ENCODE measurements at places on chromosomes 6 and 20. TPM values are rescaled to one million over a fixed set of nuclear protein-coding genes. Genes with fewer than 3 reads are reported as not detected.

The SLC17A2 gene
- total RNA-seq: not detected

The RNF5 gene
- total RNA-seq: 126 TPM

The LAMA4 gene
- total RNA-seq: 1.0 TPM

DNA sequence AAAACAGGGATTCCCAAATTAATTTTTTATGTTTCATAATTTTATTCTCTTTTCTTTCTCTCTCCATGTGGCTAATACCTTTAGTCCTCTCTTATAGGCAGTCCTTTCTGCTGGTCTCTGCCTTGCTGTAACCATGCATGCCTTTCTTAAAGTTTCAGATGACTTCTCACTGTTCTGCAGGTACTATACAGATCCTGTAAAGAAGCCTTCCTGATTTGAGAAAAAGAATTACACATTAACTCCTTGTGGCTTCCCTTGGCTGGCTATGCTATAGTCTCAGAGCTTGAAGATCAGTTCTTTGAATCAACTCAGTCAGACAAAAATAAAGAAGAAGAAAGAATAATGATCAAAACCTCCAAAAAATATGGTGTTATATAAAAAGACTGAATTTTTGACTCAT, 7.3 kb upstream of the GPR63 start:
- no peaks in the 10 kb centered on the region for H3K4me1 ChIP-seq
- no peak overlapping the region for H3K4me3 ChIP-seq
- H3K36me3 ChIP-seq: no peaks in the 10 kb centered on the region

The PDSS2 gene
- total RNA-seq: 12.2 TPM

- no peak for DNase-seq
- no peaks in the 10 kb centered on the region for H3K4me1 ChIP-seq
- no peak overlapping the region for H3K27ac ChIP-seq
- H3K36me3 ChIP-seq: no peaks in the 10 kb centered on the region
- H3K27me3 ChIP-seq: no peaks in the 10 kb centered on the region
Observed at GRCh38 chr6:134614606-134615485, 296.9 kb upstream of the SGK1 start.

DNA sequence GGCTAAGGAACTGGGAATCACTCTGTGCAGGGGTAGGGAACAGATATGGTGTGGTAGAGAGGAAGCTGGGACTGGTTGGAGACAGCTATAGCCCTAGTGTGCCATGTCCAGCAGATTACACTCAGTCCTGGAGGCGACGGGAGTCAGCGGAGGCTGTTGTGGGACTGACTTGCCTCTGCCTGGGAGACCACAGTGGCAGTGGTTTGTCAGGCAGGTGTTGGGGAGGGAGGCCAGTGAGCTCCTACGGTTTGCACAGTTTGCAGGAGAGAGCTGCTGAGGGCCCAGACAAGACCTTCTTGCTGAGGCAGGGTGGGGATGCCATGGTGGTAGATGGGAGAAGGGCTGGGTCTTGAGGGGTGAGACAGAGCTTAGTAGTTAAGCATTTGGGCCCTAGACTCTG, 4.9 kb downstream of the PLCG1 start:
- no peak overlapping the region for H3K4me3 ChIP-seq
- peaks cover 8% of the 10 kb centered on the region for H3K36me3 ChIP-seq
- no peak for DNase-seq
- H3K27me3 ChIP-seq: no peaks in the 10 kb centered on the region
- H3K4me1 ChIP-seq: peaks cover 16% of the 10 kb centered on the region
- H3K27ac ChIP-seq: no peak overlapping the region

- H3K4me3 ChIP-seq: no peak overlapping the region
- H3K27me3 ChIP-seq: no peaks in the 10 kb centered on the region
- no peak overlapping the region for H3K27ac ChIP-seq
- no peak for DNase-seq
Observed at GRCh38 chr6:30985490-30985889, 2.0 kb downstream of the MUC21 start.

The BPIFB2 gene
- total RNA-seq: not detected

The PSORS1C2 gene
- total RNA-seq: 0.31 TPM

The OOEP gene
- total RNA-seq: not detected

GRCh38 chr6:154466971-154467679, 43.4 kb downstream of the CNKSR3 start:
- H3K4me1 ChIP-seq: no peaks in the 10 kb centered on the region
- H3K27me3 ChIP-seq: no peaks in the 10 kb centered on the region
- no peak overlapping the region for H3K4me3 ChIP-seq

- peaks cover 4% of the 10 kb centered on the region for H3K4me1 ChIP-seq
- H3K27me3 ChIP-seq: no peaks in the 10 kb centered on the region
- no peak overlapping the region for H3K27ac ChIP-seq
Observed at GRCh38 chr20:24991897-24992486, 559 bp downstream of the APMAP start.

DNA sequence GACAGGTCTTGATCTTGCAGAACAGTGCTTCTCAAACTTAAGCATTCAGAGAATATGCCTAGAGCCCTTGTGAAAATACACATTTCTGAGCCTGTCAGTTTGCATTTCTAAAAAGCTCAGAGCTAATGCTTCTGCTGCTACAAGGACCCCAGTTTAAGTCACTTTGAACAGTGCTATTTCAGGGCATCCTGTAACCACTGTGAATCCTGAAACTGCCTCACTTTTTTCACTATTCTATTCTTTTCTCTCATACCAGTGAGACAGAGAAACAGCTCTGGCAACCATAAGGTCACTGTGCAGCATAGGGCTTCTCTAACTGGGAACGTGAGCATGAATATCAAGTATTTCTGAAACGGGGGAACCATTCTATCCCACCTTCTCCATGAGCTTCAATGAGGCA, 51.2 kb downstream of the LGSN start:
- no peaks in the 10 kb centered on the region for H3K4me1 ChIP-seq
- no peaks in the 10 kb centered on the region for H3K36me3 ChIP-seq
- no peak overlapping the region for H3K4me3 ChIP-seq
- H3K27ac ChIP-seq: no peak overlapping the region

GRCh38 chr6:90190131-90190530, 106.5 kb downstream of the BACH2 start:
- H3K4me1 ChIP-seq: no peaks in the 10 kb centered on the region
- H3K36me3 ChIP-seq: no peaks in the 10 kb centered on the region
- no peak overlapping the region for H3K27ac ChIP-seq
- H3K27me3 ChIP-seq: no peaks in the 10 kb centered on the region
- H3K4me3 ChIP-seq: no peak overlapping the region
- DNase-seq: no peak

The TAF8 gene
- total RNA-seq: 32.9 TPM

DNA sequence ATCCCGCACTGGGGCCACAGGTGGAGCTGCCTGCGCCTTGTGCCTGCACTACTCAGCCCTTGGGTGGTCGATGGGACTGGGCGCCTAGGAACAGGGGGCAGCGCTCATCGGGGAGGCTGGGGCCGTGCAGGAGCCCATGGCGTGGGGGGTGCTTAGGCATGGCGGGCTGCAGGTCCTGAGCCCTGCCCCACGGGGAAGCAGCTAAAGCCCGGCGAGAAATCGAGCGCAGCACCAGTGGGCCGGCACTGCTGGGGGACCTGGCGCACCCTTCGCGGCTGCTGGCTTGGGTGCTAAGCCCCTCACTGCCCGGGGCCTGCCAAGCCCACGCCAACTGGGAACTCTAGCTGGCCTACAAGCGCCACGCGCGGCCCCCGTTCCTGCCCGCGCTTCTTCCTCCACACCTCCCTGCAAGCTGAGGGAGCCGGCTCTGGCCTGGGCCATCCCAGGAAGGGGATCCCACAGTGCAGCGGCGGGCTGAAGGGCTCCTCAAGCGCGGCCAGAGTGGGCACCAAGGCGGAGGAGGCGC, 5.8 kb downstream of the HIVEP1 start:
- H3K4me3 ChIP-seq: no peak overlapping the region
- H3K36me3 ChIP-seq: peaks cover 55% of the 10 kb centered on the region
- no peak overlapping the region for H3K27ac ChIP-seq
- H3K4me1 ChIP-seq: no peaks in the 10 kb centered on the region
- no peak for DNase-seq

DNA sequence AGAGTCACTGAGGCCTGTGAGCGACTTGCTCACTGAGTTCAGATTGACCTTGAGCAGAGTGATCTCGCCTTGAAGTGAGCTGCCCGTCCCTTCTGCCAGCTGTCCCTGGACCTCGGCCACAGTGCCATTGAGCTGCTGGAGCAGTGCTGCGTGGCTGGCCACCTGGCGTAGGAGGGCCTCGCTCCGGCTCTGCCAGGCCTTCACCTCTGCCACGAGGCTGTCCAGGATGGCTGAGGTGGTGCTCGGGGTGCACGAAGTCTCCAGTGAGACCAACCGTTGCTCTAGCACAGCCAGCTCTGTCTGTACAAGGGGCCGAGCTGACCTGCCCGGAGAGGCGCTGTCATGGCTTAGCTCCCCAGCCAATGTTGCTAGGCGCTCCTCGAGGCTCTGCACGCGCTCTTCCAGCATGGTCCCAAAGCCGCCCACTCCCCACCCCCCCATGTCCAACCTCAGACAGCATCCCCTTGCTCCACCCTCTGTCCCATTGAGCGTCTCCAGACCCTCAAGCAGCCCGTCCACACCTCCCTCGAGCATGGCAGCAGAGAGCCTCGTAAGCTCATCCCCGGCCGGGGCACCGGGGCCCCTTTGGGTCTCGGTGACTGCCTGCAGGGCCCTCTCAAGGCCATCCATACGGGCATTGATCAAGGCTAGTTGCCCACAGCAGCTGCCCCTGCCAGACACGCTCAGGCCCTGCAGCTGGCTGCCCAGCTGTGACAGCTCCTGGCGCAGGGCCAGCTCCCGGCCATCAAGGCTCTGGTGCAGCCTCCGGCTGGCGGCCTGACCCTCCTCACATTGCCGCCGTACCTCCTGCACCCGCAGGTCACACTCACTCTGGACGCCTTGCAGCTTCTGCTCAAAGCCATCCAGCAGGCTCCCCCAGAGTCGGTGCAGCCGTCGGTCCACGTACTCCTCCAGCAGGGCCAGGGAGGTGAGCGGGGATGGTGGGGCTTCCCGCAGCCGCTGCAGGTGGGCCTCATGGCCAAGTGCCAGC, 4.6 kb downstream of the EMILIN3 start:
- H3K4me3 ChIP-seq: no peak overlapping the region
- no peaks in the 10 kb centered on the region for H3K36me3 ChIP-seq
- peaks cover 7% of the 10 kb centered on the region for H3K27me3 ChIP-seq
- no peak overlapping the region for H3K27ac ChIP-seq

GRCh38 chr6:132797951-132798868, at the start of gene SLC18B1:
Gene SLC18B1, minus strand, starts transcription at chr6:132798637. Its CDS starts 181 bp downstream, at chr6:132798456.
- H3K27me3 ChIP-seq: no peaks in the 10 kb centered on the region
- peaks cover 14% of the 10 kb centered on the region for H3K36me3 ChIP-seq
- DNase-seq: peak; percentile 67
- H3K27ac ChIP-seq: no peak within 1 kb of the TSS
- no peaks in the 10 kb centered on the region for H3K4me1 ChIP-seq

DNA sequence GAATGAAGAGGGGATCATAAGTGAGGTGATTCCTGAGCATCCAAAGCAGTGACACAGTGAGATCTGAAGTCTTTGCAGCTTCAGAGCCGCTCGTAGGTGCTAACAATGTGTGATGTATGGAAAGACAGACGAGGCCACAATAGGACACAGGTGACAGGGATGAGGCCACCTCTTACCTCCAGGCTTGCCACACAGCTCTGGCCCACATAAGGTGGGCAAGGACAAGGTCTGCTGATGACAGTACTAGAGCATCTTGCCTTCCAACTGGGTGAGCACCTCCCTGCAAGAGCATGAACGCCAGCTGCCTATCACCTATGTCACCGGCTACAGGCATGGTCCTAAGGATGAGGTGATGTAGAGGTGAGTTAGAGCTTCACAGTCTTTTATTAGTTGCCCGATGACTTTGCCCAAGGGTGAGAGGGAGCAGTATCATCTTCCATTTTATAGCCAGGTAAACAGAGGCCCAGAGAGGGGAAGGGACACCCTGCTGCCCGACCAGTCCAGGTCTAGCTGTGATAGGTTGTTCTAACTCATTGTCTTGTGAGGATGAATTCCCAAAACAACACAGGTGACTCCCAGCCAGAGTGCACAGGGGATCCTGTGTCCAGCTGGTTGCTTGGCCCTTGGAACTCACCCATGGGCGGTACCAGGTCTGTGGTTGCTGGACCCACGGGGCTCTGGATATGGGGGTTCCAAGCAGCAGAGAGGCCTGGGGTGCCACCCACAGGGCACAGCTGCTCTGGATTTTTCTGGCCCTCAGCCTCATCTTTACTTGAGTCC, 6.2 kb upstream of the TGM6 start:
- H3K4me3 ChIP-seq: no peak overlapping the region
- no peak overlapping the region for H3K27ac ChIP-seq
- no peaks in the 10 kb centered on the region for H3K27me3 ChIP-seq
- H3K36me3 ChIP-seq: no peaks in the 10 kb centered on the region

- no peak overlapping the region for H3K27ac ChIP-seq
- H3K27me3 ChIP-seq: no peaks in the 10 kb centered on the region
- DNase-seq: no peak
- H3K4me1 ChIP-seq: no peaks in the 10 kb centered on the region
Observed at GRCh38 chr6:68339488-68340131, 295.5 kb upstream of the ADGRB3 start.

Measured in H9 (cell line).